ENCODE measurements at places on chromosomes 5 and 9.

- peak; percentile 66 for DNase-seq
Measured at GRCh38 chr9:95508968-95509850, 7.6 kb downstream of the PTCH1 start.

- no peak for DNase-seq
Measured at GRCh38 chr5:94209774-94210355, 408.5 kb downstream of the KIAA0825 start.

GRCh38 chr5:606526-607399 is 5.4 kb upstream of the CEP72 start:
- no peak for DNase-seq

DNA sequence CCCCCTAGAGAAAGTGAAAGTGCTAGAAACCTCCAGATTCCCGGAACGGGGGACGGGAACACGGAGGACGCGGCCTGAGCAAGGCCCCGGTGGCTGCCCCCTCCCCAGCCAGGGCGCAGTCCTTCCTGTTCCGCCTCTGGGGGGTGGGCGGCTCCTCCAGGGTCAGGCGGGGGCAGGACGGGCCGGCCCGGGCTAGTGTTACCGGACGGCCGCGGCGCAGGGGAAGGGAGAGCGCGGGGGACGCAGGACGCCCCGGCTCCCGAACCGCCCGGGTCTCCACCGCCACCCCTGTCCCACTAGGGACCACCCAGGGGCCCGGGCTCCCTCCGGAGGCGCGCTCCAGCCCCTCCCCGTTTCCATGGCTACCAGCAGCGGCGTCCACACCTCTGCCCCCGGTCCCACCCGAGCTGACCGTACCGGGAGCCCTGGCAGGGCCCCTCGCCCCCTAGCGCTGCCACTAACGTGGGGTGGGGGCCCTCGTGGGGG is 579 bp downstream of the SLC12A7 start:
- no peak for DNase-seq

DNA sequence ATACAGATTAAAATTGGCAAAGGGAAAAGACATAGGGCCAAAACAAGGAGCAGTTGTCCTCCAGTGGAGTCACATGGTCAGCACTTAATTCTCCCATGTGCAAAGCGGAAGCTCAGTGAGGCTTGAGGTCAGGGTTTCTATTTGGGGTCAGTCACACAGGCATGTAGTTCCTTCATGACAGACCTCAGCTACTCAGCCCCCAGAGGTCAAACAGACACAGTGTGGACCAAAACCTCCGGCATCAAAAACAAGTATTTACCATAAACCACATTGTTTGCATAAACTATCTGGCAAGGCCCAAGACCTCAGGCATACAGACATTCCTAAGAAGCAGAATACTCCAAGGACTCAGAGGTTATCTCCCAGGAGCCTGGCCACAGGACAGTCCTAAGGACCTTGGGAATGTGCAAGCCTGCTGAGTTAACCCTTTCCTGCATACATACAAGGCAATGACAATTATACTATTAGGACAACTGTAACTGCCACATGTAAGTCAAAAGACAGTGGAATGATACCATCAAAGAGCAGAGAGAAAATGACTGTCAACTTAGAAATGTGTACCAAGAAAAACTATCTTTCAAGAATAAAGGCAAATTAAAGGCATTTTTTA is 28.7 kb upstream of the FNIP1 start:
- DNase-seq = peak; percentile 2
